ENCODE measurements at places on chromosomes 12 and 14. TPM values are rescaled to one million over a fixed set of nuclear protein-coding genes. Genes with fewer than 3 reads are reported as not detected.

GRCh38 chr14:103073876-103074728 lies 9.9 kb upstream of the LBHD2 start:
- peak overlapping the region; percentile 70 for H3K27ac ChIP-seq
- peak overlapping the region; percentile 50 for H3K4me3 ChIP-seq
- H3K27me3 ChIP-seq = peaks cover 5% of the 10 kb centered on the region
- H3K4me1 ChIP-seq = no peaks in the 10 kb centered on the region

GRCh38 chr14:31128601-31129526 lies 78.7 kb downstream of the HECTD1 start:
- H3K4me1 ChIP-seq = peaks cover 6% of the 10 kb centered on the region
- no peaks in the 10 kb centered on the region for H3K27me3 ChIP-seq
- H3K4me3 ChIP-seq = no peak overlapping the region
- no peak for DNase-seq
- peak overlapping the region; percentile 37 for H3K27ac ChIP-seq

The FSCB gene
- total RNA-seq = not detected

DNA sequence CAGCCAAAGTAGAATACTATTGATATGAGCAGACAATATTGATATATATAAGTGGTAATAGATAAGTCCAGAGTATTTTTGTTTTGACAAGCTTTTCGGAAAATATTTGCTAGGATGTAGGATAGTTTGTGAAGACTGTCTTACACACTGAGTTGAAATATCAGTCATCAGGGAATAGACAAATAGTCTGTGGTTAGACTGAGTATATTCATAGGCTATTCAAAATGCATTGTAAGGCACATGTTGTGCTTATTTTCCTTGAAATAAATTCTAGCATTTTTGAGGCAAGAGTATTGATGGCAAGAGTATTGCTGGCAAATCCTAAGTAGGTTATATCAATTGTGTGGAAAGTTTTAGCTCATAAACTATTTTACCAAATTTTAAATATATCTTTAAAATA lies 201.1 kb downstream of the LRIG3 start:
- peaks cover 5% of the 10 kb centered on the region for H3K36me3 ChIP-seq
- H3K27me3 ChIP-seq = no peaks in the 10 kb centered on the region
- DNase-seq = no peak
- H3K27ac ChIP-seq = no peak overlapping the region
- H3K4me1 ChIP-seq = 0 out of 2 replicates have a peak, but pooled peaks cover 4% of the 10 kb centered on the region

DNA sequence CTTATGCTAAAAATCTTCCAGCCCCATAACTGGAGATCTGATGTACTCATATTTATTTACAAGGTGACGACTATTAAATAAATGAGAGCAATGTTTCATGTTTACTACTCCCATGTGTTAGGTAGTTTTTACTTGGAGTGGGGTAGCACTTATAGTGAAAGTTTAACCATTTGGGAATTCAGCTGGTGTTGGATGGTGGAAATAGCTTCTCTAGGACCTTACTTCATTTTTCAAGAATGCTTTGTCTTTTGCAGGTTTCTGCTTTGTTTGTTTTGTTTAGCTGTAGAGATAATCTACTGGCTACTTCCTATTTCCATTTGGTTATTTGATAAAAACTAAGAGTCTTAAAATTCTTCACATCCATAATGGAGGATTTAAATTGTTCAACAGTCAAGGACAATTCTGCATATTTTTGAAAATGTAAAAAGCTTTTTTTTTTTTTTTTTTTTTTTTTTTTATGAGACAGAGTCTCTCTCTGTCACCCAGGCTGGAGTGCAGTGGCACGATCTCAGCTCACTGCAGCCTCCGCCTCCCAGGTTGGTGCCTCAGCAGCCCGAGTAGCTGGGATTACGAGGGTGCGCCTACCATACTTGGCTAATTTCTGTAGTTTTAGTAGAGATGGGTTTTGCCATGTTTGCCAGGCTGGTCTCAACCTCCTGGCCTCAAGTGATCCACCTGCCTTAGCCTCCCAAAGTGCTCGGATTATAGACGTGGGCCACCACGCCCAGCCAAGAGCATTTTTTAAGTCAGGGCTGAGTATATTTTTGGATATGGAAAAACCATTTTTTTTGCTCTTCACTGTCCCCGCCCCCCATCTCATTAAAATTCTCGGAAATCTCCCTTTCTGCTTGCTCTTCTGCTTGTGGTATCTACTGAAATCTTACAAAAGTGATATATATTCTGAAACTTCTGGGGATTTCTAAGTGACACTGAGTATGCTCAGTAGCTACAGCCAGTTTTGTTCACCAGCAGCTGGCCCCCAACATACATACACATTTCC lies 1.4 kb upstream of the ABCD2 start:
- no peaks in the 10 kb centered on the region for H3K36me3 ChIP-seq
- H3K4me1 ChIP-seq = peaks cover 4% of the 10 kb centered on the region
- no peak overlapping the region for H3K27ac ChIP-seq
- H3K27me3 ChIP-seq = peaks cover 7% of the 10 kb centered on the region
- no peak for DNase-seq

The GAPDH gene
- 4,694 TPM for total RNA-seq

DNA sequence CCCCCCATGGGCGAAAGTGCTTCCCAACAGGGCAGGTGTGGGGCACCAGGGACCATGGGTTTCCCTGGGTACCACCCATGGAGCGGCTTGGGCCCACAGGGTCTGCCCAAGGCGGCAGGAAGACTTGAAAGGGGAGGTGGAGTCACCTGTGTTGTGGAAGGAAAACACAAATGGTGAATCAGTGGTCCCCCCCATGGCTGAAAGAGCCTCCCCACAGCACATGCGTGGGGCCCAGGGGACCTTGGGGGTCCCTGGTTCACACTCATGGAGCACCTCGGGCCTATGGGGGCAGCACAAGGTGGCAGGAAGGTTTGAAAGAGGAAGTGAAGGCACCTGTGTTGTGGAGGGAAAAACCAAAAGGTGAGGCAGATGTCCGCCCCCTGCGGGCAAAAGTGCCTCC lies 581.9 kb downstream of the ALG10 start:
- peaks cover 81% of the 10 kb centered on the region for H3K36me3 ChIP-seq
- DNase-seq = no peak
- no peaks in the 10 kb centered on the region for H3K4me1 ChIP-seq
- no peak overlapping the region for H3K4me3 ChIP-seq
- H3K27ac ChIP-seq = no peak overlapping the region

- H3K36me3 ChIP-seq = no peaks in the 10 kb centered on the region
- H3K27me3 ChIP-seq = no peaks in the 10 kb centered on the region
- H3K27ac ChIP-seq = no peak overlapping the region
Measured at GRCh38 chr12:18719922-18720510, 17.8 kb downstream of the PLCZ1 start.

The ESYT1 gene
- total RNA-seq = 80.8 TPM

DNA sequence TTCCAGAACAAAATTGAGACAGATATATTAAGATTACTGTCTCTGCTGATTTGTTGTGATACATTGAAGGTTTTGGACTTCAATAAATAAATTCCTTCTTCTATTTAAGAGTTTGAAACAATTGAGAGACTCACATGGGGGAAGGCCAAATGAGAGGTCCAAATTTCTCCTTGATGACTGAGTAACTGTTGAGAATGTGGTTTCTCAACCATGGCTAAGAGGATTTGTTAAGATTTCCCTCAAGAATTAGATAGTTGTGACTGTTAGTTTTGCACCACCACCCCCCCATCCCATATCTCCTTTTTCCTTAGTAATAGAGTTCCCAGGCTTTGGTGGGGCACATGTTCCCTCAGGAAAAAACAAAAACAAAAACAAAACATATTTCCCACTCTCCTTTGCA lies 47.7 kb upstream of the IGF1 start:
- H3K4me3 ChIP-seq = no peak overlapping the region
- no peaks in the 10 kb centered on the region for H3K27me3 ChIP-seq
- no peak for DNase-seq
- no peaks in the 10 kb centered on the region for H3K4me1 ChIP-seq

GRCh38 chr12:22682663-22683062 lies 57.7 kb downstream of the ETNK1 start:
- no peak overlapping the region for H3K4me3 ChIP-seq
- DNase-seq = no peak
- H3K4me1 ChIP-seq = no peaks in the 10 kb centered on the region
- peaks cover 42% of the 10 kb centered on the region for H3K36me3 ChIP-seq
- no peaks in the 10 kb centered on the region for H3K27me3 ChIP-seq

DNA sequence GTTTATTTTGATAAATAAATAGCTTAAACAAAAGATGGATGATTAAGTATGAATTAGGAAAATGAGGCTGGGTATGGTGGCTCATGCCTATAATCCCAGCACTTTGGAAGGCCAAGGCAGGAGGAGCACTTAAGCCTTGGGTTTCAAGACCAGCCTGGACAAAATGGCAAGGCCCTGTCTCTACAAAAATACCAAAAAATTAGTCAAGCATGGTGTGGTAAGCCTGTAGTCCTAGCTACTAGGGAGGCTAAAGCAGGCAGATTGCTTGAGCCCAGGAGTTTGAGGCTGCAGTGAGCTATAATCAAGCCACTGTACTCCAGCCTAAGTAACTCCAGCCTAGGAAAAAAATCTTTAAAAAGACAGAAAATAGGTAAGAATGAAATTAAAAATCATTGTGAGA lies 96.0 kb downstream of the BCL2L14 start:
- no peak overlapping the region for H3K4me3 ChIP-seq
- H3K27me3 ChIP-seq = no peaks in the 10 kb centered on the region
- H3K27ac ChIP-seq = no peak overlapping the region
- peaks cover 16% of the 10 kb centered on the region for H3K36me3 ChIP-seq
- no peak for DNase-seq

The KLRK1 gene
- total RNA-seq = 0.15 TPM

- H3K36me3 ChIP-seq = peaks cover 25% of the 10 kb centered on the region
- no peaks in the 10 kb centered on the region for H3K27me3 ChIP-seq
- peaks cover 28% of the 10 kb centered on the region for H3K4me1 ChIP-seq
- no peak overlapping the region for H3K4me3 ChIP-seq
- peak overlapping the region; percentile 93 for H3K27ac ChIP-seq
Measured at GRCh38 chr12:51371295-51371953, 19.8 kb downstream of the GALNT6 start.

The SLC4A8 gene
- 16.9 TPM for total RNA-seq

DNA sequence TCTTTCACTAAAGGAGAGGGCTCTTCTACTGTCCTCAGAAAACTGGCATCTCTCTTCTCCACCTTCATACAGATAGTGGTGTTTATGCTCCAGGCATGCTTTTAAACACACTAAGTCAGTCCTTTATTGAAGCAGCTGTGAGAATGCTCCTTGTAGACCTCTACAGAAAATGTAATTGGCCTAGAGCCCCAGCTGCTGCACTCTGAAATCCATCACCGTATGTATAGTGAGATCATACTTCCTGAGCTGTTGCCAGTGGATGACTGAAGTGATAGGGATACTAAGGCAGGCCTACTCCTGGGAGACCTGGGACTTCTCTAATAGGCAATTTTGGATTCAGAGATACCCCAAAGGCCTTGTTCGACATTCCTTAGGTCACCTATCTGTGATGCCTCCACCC lies 535.4 kb downstream of the RPS29 start:
- H3K4me3 ChIP-seq = no peak overlapping the region
- no peaks in the 10 kb centered on the region for H3K4me1 ChIP-seq
- no peak overlapping the region for H3K27ac ChIP-seq

GRCh38 chr12:95181103-95181502 lies 36.2 kb downstream of the FGD6 start:
- peaks cover 13% of the 10 kb centered on the region for H3K4me1 ChIP-seq
- no peaks in the 10 kb centered on the region for H3K27me3 ChIP-seq
- peaks cover 4% of the 10 kb centered on the region for H3K36me3 ChIP-seq

GRCh38 chr12:22396253-22396652 lies 61.7 kb upstream of the ST8SIA1 start:
- no peak for DNase-seq
- H3K4me3 ChIP-seq = no peak overlapping the region
- H3K27me3 ChIP-seq = no peaks in the 10 kb centered on the region

- H3K27me3 ChIP-seq = peaks cover under 1% of the 10 kb centered on the region
- no peak overlapping the region for H3K27ac ChIP-seq
Measured at GRCh38 chr14:77208291-77208978, 26.8 kb downstream of the TMEM63C start.

- no peak overlapping the region for H3K27ac ChIP-seq
- no peak overlapping the region for H3K4me3 ChIP-seq
- H3K27me3 ChIP-seq = no peaks in the 10 kb centered on the region
- H3K4me1 ChIP-seq = peaks cover 4% of the 10 kb centered on the region
- H3K36me3 ChIP-seq = peaks cover 37% of the 10 kb centered on the region
- no peak for DNase-seq
Measured at GRCh38 chr14:60153991-60154390, 11.2 kb downstream of the DHRS7 start.

The PIWIL1 gene
- not detected for total RNA-seq

DNA sequence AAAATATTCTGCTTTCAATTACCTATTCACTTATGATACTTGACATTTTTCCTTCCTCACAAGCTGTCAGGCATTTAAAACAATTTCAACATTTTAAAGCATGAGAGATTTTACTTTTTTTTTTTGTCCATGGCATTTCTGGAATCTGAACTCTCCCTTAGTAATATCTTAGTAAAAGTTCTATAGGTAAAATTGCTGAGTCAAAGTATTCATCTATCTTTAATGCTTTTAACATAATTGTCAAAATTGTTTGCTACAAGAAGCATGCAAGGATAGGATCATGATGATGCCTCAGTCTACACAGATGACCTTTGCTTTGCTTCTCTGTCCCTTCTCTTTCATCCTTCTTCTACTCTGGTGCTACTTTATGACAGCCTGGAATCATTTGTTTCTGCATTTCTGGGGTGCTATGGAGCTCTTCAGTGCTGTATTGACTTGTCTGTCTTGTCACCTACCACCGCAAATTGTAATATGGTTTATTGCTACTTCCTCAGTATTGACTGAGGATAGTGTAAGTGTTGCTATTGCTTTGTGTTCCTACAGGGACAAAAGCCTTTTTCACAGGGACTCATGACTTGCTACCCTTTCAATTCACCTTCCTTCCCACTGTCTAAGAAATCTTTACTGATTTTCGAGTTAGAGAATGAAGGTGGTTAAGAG lies 589.8 kb upstream of the ATP2B1 start:
- no peaks in the 10 kb centered on the region for H3K27me3 ChIP-seq
- no peaks in the 10 kb centered on the region for H3K36me3 ChIP-seq
- no peak overlapping the region for H3K4me3 ChIP-seq

The INSM2 gene
- not detected for total RNA-seq

- no peaks in the 10 kb centered on the region for H3K36me3 ChIP-seq
- DNase-seq = no peak
- H3K4me1 ChIP-seq = no peaks in the 10 kb centered on the region
- H3K27ac ChIP-seq = no peak overlapping the region
- no peak overlapping the region for H3K4me3 ChIP-seq
Measured at GRCh38 chr12:116465856-116466255, 93.3 kb upstream of the MAP1LC3B2 start.

The NGB gene
- 0.33 TPM for total RNA-seq

DNA sequence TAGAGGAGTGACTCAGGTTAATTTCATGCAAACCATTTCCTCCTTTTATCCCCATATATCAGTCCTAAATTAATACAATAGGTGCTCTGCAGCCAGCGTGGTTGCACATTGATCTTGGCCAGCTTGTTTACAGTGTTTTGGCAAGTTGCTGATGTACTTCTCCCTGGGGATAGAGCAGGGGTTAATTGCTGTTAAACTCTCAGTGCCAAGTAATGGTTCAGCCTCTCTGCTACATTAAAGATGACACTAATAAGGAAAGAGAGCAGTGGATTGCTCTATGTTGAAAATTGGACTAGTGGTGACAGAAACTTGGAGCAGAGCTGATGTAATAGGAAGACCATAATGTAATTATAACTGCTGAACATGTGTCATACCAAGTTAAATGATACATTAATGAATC lies 717.5 kb downstream of the RERGL start:
- H3K27me3 ChIP-seq = no peaks in the 10 kb centered on the region
- no peak overlapping the region for H3K27ac ChIP-seq
- DNase-seq = no peak
- H3K4me1 ChIP-seq = no peaks in the 10 kb centered on the region

- peaks cover 29% of the 10 kb centered on the region for H3K36me3 ChIP-seq
- no peaks in the 10 kb centered on the region for H3K27me3 ChIP-seq
- no peak for DNase-seq
Measured at GRCh38 chr14:106346084-106346483, 819.7 kb downstream of the TMEM121 start.

The ADAM21 gene
- total RNA-seq = not detected

All from WTC11 (cell line).